Activated naive CD4-positive, alpha-beta T cell treated with anti-CD3 and anti-CD28 coated beads, Interleukin-2, amount 50 U/mL, for 72 hours (primary cell): ENCODE measurements at places on chromosomes 3 and 15. TPM values are rescaled to one million over a fixed set of nuclear protein-coding genes. Genes with fewer than 3 reads are reported as not detected.

The PPP1R14D gene
- total RNA-seq = not detected

The PLCB2 gene
- total RNA-seq = 91.5 TPM

DNA sequence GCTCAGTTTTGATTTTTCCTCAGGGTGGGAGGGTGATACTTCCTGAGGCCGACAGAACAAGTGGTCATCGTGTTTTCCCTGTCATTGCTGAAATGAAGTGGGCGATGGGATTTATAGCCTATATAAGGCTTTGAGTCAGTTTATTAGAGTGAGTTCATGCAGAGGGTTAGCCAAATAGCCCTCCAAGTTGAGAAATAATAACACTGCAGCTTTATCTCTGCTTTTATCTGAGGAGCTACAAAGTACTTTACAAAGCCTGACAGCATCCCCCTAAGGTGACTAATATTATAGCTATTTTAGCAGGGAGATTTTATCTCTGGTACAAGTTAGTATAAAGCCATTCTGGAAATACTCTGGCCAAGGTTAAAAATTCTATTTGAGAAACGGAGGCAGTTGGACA is 389.6 kb downstream of the MFSD1 start:
- DNase-seq = no peak

DNA sequence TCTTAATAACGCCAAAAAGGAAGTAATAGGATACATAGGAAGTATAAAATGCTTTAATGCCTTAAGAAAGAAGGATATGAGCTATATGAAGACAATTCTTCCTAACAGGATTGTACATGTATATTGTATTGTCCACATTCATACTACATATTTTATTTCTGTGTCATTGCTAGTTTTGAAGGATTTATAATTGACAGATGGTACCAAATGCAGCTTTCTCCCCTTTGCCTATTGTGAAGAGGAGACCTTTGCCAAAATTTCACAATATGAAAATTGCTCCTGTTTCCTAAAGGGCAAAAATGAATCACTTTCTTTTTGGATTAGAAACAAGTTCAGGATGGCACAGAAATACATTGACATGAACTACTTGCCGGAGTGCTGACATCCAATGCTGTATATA is 34.8 kb upstream of the EOMES start:
- DNase-seq = no peak
